Right renal cortex interstitium (tissue), 3 donors: ENCODE measurements at places on chromosomes 16 and 17. TPM values are rescaled to one million over a fixed set of nuclear protein-coding genes. Genes with fewer than 3 reads are reported as not detected.

Gene GCGR
- polyA plus RNA-seq = 8.3 TPM

Gene P2RX5
- polyA plus RNA-seq = 1.6 TPM

Gene ATP2A3
- 2.9 TPM for polyA plus RNA-seq

Gene QPRT
- 131 TPM for polyA plus RNA-seq

Gene OSGIN1
- polyA plus RNA-seq = 0.47 TPM

- no peak for DNase-seq
Measured at GRCh38 chr17:2363851-2364762, 26.8 kb downstream of the SGSM2 start.

- DNase-seq = no peak
Measured at GRCh38 chr17:67413388-67413787, 36.3 kb downstream of the PITPNC1 start.

DNA sequence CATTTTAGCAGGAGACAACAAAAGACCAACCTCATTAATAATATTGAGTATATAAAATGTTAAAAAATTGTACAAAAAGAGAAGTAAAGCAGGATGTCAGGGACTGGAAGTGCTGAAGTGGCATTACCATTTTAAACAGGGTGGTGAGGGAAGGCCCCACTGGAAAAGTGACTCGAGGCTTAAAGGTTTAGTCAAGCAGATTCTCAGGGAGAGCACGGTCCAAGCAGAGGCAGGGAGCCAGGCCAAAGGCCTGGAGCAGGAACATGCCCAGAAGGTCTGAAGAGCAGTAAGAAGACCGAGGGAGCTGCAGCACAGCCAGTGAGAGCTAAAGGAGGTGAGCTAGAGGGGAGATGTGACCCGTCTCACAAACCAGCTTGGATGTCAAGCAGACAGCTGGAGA lies 7.6 kb downstream of the XPO6 start:
- no peak for DNase-seq

DNA sequence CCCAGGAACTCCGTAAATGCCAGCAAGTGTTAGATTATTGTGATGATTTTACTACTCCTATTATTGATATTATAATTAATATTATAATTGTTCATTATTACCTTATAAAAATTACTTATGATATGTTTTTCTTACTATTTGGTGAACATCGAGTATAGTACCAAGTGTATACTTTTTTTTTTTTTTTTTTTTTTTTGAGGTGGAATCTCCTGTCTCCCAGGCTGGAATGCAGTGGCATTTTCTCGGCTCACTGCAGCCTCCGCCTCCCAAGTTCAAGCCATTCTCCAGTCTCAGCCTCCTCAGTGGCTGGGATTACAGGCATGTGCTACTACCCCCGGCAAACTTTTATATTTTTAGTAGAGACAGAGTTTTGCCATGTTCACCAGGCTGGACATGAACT lies 347.0 kb downstream of the WWOX start:
- DNase-seq = no peak

DNA sequence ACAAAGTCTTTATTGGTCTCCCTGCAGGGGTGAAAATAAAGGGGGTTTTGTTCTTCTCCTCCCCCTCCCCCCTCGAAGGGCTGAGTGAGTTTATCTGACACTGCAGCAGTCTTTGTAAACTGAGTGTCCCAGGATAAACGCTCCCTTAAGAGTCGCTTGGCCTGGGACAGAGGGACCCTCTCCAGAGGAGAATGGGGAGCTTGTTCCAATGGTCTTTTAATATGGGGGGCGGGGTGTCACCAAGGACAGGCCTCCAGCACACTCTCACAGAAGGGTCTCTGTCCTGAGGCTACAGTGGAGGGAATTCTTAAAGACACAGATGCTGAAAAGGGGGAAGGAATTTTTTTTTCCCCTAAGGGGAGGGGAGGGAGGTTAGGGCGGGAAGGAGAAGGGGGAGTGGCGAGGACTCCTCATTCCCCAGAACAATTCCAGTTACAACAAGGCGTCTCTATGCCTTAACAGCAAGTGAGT lies 455.5 kb downstream of the SOX9 start:
- no peak for DNase-seq

GRCh38 chr16:75138636-75139035 lies 9.7 kb upstream of the ZFP1 start:
- no peak for DNase-seq

DNA sequence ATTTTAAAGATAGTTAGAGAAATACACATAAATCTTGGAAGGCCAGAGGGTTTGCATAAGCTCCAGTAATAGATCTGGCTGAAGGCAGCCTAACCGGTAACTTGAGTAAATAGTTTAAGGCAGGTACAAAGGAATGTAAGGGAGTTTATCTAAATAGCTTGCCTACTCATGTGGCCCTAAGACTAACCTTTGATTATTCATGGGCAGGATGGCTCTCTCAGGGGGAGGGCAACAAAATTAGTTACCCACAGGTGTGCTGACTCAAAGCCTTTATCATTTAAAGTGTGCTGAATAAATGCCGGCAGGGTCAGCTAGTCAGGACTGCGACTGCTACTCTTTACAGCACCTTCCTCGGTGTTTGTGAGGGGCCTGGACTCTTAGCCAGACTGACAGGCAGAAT lies 761.3 kb upstream of the KIF2B start:
- DNase-seq = no peak

GRCh38 chr16:73617738-73618137 lies 569.8 kb upstream of the ZFHX3 start:
- no peak for DNase-seq

DNA sequence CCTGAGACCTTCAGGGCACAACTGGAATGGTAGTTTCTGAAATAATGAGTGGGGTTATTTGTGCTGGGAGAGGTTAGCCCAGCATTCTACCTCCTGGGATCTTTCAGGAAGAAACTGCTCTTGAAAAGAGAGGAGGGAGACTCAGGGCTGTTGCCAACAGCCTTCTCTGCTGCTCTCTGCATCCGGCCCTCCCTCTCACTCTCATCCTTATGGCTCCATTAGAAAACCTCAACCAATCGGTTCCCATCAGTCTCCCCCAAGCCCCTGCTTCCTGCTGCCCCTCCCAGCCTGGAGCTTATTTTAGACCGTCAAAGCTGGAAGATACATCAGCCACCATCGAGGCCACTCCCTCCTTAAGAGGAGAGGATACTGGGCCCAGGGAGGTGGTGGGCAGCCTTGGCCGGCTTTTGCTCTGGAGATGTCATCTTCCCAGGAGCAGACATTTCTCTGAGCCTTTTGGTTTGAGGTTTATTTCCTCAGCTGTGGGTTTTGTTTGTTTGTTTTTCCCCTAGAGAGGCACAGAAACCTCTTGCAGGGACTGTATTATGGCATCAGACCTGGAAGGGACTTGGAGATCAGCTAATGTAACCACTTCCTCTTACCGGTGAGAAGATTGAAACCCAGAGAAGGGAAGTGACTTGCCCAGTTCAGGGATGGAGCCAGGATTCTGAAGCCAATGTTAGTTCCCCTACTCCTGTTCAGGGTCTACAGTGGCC lies 2.7 kb downstream of the MPRIP start:
- no peak for DNase-seq

DNA sequence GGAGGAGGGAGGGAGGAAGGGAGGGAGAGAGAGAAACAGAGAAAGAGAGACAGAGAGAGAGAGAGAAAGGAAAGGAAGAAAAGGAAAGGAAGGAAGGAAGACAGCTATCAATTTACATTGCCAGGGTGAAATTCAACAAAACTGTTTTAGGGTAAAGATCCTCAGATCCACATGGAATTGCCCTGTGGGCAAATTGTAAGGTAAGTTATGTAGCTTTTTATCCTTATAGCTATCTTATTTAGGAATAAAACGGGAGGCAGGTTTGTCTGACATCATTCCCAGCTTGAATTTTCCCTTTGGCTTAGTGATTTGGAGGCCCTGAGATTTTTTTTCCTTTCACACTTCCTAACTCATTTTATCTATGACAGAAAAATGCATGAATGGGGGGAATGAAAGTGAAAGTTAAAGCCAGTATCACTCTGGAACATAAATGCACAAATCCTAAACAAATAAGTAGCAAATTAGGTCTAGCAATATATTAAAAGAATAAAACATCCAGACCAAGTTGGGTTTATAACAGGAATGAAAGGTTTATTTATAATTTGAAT lies 3.4 kb upstream of the UQCRC2 start:
- no peak for DNase-seq

GRCh38 chr16:50351116-50351515 lies 17.7 kb downstream of the BRD7 start:
- no peak for DNase-seq

- DNase-seq = no peak
Measured at GRCh38 chr17:74935585-74936469, at the start of gene OTOP3. Gene OTOP3 (plus strand): TSS chr17:74935898. CDS start chr17:74935922, 24 bp downstream.

DNA sequence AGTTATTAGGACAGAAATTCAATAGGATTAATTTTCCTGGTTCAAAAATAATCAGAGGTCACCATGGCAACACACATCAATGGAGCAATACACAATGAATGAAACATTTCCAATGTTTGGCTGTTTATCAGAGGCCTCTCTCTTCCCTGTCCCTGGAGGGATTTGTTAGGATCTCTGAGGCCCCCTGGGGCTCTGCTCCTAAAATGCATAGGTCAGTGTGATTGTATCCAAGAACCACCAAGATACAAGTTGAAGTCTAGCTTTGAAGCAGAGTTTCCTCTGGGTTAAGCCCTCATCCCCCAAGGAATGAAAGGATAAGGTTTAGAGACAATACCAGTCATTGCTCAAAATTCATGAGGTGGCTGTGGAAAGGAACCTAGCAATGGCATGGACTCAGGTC lies 561.2 kb upstream of the C16orf82 start:
- DNase-seq = no peak

DNA sequence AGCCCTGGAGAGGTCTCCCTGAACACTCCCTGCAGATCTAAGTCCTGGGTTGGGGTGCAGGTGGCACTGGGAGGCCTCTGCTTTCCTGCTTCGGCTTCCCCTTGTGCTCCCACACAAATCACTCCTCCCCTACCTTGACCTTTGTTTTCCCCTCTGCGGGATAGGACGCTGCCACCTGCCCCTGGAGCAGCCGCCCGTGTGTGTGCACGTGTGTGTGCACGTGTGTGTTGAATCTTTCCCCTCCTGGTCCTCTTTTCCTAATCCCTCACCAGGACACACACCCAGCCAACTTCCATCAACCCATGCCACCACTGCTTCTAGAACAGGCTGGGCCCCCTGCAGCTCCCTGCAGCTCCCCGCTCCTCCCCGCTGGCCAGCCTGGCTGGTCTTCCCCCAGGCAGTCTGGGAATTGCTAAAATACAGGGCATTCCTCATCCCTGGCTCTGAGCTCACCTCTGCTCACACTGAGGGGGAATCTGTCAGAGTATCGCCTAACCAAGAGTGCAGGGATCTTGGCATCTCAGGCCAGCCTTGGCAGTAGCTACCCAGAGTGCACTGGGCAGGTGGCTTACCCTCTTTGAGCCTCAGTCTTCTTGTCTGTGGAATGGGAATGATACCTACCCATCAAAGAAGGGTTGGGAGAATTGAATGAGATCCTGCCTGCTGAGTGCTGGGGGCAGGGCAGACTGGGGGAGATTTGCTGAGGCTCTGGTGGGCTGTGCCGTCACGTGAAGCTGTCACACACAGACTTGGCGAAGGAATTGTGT lies 198.5 kb downstream of the NTN1 start:
- DNase-seq = no peak

- DNase-seq = no peak
Measured at GRCh38 chr17:60127068-60128064, 22.4 kb upstream of the CA4 start.
